Breast epithelium (tissue), 4 donors: ENCODE measurements at places on chromosomes 5 and 9. TPM values are rescaled to one million over a fixed set of nuclear protein-coding genes. Genes with fewer than 3 reads are reported as not detected.

The PARP8 gene
- total RNA-seq: 24.3 TPM

The SLC1A1 gene
- total RNA-seq: 7.3 TPM

GRCh38 chr5:123543438-123543837, 31.5 kb downstream of the CSNK1G3 start:
- H3K27ac ChIP-seq: no peak overlapping the region
- no peak for DNase-seq
- no peaks in the 10 kb centered on the region for H3K27me3 ChIP-seq

The IRX1 gene
- 19.7 TPM for total RNA-seq

The CTSV gene
- 15.4 TPM for total RNA-seq

DNA sequence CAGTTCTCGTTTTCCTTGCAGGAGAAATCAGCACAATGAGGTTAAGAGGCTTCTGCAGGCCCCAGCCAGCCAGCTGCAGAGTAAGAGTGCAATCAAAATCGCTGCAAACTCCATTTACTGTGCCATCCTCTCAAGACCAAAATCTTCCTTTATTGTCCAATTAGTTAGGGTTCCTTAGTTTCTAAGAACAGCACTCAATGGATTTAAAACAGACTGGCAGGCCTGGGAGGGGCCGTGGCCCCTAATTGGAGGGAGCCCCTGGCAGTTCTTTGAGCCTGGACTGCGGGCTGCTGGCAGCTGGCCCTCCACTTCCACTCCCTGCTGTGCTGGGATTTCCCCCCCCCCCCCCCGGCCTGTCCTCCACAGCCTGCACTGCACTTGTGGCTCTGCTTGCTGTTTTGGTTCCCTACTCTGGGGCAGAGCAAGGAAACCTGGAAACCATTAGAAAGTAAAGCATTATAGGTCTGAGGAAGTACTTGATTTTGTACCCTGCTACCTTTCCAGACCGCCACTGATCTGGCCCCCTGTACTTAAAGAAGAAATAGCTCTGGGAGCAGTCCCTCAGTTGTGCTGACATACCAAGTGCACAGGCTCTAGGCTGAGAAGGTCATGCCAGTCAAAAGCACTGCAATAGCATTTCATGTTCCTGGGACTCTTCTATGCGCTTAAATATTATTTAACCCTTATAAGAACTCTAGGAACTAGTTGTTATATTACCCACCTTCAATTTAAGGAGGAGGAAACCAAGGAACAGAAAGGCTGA, 129.0 kb downstream of the APBA1 start:
- DNase-seq: no peak
- no peak overlapping the region for H3K27ac ChIP-seq
- no peaks in the 10 kb centered on the region for H3K27me3 ChIP-seq
- H3K4me1 ChIP-seq: no peaks in the 10 kb centered on the region
- H3K36me3 ChIP-seq: no peaks in the 10 kb centered on the region
